Astrocyte of the hippocampus (primary cell): ENCODE measurements at places on chromosomes 1 and 21.
A peak's percentile ranks its signal among the peaks of the same experiment; 100 is the strongest.

DNA sequence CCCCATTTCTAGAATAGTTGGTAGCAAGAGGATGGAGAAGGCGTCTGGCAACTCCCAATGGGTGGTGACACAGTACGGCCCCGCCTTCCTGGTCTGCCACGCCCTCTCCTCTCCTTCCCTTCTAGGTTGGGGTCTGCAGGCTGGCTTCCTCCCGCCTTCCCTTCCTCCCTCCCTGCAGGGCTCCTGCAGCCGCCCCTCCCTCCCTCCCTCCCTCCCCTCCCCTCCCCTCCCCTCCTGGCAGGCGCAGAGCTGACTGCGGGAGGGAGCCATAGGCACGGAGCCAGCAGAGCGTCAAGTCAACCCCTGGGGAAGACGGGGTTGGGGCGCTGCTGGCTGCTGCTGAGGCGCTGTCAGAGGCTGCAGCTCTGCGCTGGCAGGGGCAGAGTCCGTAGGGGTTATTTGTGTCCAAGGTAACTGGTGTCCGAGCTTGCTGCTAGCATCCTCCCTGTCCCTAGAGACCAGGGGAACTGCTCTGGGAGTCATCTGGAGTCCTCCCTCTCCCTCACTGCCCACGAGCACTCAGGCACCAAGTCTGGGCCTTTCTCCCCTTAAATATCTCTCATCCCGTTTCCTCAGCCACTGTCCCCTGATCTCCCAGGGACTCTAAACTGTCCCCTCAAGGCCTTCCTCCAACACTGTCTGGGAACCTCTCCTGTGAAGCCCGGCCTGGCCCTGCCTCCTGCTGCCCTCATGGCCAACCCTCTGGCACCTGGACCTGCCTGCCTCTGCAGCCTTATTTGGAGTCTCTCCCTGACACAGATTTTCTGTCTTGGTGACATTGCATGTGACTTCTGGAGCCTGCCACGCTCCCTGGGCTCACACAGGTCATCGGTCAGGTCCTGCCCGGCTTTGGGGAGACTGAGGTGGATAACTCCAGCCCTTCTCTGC is 57.4 kb upstream of the ACOT11 start:
- peak; percentile 30 for DNase-seq

DNA sequence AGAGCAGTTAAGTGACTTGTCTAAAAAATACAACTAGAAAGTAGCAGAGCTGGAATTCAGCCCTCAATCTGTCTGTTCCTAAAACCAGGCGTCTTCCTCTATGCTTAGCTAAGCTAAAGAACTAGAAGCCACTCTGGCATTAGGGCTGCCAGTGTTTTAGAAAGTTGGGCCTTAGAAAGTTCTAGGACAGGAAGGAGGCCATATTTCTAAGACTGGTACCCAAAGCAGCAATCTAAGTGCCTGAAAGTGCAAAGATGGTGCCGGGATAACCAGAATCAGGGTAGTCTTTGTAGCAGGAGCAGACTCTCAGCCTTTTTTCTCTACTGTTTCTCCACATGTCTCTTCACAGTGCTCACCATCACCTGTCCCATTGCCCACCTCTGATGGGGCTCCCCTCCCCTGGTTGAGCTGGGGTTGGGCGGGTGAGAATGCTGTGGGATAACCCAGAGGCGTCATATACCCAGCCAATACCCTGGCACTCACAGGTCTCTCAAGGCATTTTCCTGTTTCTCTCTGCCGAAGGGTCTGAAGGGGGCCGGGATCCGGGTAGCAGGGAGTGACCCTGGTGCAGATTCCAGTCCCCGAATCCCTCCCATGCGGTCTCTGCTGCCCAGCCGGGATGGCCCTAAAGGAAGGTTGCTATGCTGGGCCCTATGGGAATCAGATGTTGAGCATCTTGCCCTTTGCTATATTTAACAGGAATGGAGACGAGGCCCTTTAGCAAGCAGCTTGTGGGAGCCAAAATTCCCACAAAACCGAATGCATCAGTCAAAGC is 1.1 kb upstream of the RCSD1 start:
- DNase-seq = no peak

GRCh38 chr1:202268032-202268431 is 73.7 kb downstream of the UBE2T start:
- no peak for DNase-seq

- peak; percentile 90 for DNase-seq
Measured at GRCh38 chr1:145977486-145978470, 13.3 kb downstream of the POLR3GL start.

DNA sequence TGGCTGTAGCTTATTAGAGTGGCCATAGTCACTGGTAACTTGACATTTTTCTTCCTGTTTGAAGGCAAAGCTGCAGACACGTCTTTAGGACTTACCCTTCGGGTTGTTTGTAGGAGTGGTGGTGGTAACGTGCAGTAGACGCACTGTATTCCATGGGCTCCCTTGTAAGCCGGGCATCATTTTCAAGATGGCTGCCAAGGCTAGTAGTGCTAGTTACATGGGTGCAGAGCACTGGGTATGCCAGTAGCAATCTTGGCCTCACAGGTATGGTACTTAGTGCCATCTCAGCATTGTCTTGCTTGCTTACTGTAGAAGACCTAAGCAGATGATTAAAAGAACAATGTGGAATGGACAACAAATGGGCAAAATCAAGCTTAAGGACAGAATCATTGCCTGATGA is 1.9 kb downstream of the YBX1 start:
- DNase-seq = peak; percentile 37

GRCh38 chr1:9473032-9473807 is 66.0 kb upstream of the SLC25A33 start:
- DNase-seq = peak; percentile 93

DNA sequence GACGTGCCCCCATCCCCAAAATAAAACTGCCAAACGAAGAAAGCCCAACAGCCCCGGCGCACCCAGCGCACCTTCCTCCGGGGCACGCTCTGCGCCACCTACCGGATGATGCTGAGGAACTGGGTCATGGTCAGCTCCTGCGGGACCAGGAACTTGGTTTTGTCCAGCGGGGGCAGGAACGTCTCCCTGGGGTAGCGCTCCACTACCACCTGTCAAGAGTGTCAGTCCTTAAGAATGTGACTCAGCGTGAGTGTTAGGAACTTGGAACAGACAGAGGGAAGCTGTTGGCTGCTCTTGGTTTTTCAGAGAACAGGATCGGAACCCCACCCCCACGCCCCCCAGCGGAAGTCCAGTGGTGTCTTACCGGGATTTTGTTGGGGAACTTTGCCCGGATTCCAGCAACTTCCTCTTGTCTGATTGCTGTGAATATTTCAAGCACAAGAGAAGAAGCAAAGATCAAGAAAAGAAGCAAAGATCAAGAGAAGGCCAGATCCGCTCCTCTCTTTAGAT is 431 bp downstream of the MAP1LC3C start:
- peak; percentile 81 for DNase-seq

DNA sequence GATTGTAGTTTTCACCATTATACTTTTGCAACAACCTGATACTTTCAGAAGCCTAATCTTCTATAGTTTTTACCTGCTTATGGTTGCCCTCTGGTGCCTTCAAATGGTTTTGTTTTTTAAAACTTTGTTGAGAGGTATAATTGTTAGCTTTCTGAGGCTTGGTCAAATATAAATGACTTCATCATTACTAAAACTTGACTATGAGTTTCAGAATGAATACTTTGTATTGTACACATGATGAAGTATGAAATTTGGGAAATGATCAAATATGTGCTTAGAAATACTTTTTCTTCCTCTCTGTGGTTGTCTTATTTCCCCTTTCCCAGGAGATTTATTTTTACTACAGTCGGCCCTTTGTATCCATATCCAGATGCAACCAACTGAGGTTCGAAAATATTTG is 151.8 kb upstream of the B3GALT2 start:
- no peak for DNase-seq

DNA sequence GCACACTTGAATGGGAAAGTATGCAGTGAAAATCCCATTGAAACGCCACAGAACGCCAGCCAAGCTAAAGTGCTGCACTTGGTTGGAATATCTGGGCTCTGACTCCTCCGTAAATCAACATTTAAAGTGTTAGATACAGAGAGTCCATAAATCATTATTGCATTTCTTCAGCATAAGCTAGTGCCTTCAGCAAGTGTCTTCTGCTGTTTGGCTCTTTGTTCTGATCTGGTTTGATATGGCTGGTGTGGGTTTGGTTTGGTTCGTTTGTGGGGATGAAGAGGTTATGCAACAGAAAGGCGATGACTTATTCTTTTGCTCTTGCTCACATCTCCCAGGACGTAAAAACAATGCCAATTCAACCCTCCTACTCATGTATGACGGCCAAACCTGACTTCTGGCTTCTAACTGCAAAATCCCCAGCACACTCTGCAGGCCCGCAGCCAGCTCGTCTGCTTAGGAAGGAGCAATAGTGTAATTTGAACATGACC is 121.8 kb upstream of the ERG start:
- peak; percentile 12 for DNase-seq

- DNase-seq = no peak
Measured at GRCh38 chr1:52636721-52637695, 4.0 kb downstream of the SHISAL2A start.

DNA sequence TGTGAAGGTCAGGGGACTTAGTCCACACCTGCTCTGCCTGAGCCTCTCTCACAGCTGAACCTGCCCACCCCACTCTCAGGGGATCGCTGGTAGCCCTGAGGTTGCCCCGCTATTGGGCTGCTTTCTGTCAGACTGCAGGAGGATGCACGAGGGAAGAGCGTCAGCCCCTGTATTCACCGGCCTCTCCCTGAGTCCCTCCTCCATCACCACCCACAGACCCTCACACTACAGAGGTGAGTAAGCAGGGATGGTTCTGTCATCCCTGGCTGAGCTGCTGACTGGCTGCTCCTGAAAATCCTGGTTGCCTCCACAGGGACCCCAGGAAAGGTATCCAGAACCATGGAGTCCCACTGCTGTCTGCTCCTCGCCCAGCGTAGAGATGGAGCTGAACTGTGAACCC is 118.7 kb downstream of the SYT2 start:
- no peak for DNase-seq

GRCh38 chr1:52348704-52349300 is 17.2 kb downstream of the CC2D1B start:
- peak; percentile 66 for DNase-seq

- DNase-seq = no peak
Measured at GRCh38 chr1:67491280-67491679, 61.1 kb upstream of the SERBP1 start.

DNA sequence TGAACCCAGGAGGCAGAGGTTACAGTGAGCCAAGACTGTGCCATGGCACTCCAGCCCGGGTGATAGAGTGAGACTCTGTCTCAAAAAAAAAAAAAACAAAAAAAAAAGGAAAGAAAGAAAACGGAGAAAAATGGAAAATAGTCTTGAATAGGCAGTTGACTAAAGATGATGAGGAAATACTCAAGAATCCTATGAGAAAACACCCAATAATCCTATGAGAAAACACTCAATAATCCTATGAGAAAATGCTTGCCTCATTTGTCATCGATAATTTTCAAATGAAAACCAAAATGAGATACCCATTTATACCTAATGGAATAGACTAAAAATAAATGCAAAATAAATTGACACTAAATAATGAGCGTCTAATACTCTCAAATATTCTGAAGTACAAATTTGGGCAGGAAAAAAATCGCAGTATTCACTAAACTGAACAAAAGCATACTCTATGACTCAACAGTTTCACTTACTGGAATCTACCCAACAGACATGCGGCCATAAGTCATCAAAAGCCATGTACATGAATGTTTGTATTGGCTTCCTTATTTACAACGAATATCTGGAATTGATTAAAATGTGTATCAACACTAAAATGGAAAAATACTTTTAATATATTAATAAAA is 733.9 kb upstream of the CHRM3 start:
- peak; percentile 82 for DNase-seq

DNA sequence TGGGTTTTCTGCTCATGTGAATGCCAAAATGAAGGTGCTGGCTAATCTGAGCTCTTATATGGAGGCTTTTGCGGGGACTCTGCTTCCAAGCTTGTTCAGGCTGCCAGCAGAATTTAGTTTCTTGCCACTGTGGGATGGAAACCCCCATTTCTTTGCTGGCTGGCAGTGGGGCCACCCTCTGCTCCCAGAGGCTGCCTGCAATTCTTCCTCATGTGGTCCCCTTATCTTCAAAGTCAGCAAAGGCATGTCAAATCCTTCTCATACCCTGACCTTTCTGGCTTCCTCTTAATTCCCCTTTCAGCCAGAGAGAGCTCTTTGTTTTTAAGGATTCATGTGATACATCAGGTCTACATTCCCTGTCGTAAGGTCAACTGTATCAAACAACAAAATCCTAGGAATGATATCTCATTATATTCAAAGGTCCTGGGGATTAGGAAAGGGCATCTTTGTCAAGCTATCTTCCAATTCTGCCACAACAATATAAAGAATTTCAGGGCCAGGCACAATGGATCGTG is 5.2 kb upstream of the GPR161 start:
- DNase-seq = no peak

DNA sequence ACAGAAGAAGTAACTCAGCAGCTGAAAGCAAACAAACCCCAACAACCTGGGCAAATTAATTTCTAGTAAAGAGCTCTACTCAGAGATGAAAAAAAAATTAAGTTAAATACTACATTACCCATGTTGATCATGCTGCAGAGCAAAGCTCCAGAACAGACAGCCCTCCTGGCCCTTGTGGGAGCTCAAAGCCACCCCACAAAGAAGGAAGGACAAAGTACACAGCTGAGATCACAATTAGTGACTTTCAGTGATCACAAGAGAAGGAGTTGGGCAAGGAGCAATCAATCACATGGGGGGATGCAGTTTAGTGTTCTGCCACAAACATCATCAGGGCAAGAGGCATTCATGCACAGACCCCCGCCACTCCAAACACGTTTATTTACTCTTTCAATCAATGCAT is 114.2 kb downstream of the DAB1 start:
- DNase-seq = no peak

DNA sequence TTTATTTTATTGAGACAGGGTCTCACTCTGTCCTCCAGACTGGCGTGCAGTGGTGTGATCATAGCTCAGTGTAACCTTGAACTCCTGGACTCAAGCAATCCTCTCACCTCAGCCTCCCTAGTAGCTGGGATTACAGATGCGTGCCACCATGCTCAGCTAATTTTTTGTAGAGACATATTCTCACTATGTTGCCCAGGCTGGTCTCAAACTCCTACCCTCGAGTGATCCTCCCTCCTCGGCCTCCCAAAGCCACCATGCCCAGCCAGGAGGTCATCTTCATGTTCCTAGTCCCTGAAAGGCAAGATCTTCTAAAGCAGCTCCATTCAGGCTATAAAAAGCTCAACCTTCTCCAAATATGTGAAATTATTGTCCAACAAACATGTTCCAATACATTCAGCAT is 53.9 kb downstream of the TOR1AIP2 start:
- DNase-seq = no peak

GRCh38 chr1:160499631-160500030 is 23.4 kb downstream of the SLAMF6 start:
- DNase-seq = no peak

DNA sequence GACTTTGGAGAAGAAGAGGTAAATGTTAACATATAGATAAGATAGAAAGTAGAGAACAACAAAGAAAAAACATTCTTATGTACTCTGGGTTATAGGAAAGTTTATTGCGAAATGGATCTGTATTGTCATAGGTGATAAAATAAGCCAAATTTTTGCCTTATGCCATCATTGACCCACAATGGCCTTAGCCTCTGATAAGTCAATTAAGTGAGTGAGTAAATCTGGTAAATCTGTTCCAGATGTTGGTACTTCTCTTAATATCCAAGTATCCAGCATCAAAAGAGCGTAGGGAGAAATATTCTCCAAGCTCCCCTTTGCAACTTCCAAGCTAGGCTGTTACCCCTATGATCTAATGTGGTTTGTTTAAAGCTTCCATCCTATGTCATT is 38.3 kb upstream of the CLCA4 start:
- DNase-seq = no peak
